NCI-H460 (cell line): ENCODE measurements at places on chromosomes 4 and X. TPM values are rescaled to one million over a fixed set of nuclear protein-coding genes. Genes with fewer than 3 reads are reported as not detected.

The GAGE12E gene
- total RNA-seq, result not detected in 2 replicates

GRCh38 chr4:124961138-124961750 lies 248.7 kb upstream of the ANKRD50 start:
- DNase-seq, result no peak

DNA sequence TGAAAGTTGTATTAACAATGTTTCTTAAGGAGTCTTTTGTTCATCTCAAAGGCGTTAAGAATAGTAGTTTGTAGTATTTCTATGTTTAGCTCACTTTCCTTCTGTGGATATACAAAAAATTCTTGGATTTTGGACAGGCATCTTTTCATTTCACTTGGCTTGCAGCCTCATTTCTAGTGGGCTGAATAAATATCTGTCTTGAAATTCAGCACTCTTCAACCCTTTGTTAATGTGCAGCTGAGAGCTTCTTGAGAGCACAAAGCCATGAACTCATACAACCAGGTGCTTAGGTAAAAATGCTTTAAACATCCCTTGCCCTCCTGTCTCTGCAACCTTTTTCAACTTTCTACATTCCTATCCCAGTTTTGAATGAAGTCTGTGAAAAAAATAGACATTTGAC lies 1003.2 kb downstream of the C4orf33 start:
- DNase-seq, result no peak

GRCh38 chr4:172083272-172083671 lies 270.1 kb downstream of the GALNTL6 start:
- DNase-seq, result no peak

DNA sequence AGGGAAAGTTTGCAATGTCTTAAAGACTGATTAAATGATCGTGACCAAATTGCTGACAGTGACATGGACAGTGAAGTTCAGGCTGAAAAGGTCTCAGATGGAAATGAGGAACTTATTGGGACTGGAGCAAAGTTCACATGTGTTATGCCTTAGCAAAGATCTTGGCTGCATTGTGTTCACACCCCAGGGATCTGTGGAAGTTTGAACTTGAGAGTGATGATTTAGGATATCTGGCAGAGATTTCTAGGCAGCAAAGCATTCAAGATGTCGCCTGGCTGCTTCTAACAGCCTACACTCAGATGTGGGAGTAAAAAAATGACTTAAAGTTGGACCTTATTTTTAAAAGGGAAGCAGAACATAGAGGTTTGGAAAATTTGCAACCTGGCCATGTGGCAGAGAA lies 21.4 kb downstream of the SCARB2 start:
- no peak for DNase-seq
